GM03348 (cell line): ENCODE measurements at places on chromosomes 12 and 14.

DNA sequence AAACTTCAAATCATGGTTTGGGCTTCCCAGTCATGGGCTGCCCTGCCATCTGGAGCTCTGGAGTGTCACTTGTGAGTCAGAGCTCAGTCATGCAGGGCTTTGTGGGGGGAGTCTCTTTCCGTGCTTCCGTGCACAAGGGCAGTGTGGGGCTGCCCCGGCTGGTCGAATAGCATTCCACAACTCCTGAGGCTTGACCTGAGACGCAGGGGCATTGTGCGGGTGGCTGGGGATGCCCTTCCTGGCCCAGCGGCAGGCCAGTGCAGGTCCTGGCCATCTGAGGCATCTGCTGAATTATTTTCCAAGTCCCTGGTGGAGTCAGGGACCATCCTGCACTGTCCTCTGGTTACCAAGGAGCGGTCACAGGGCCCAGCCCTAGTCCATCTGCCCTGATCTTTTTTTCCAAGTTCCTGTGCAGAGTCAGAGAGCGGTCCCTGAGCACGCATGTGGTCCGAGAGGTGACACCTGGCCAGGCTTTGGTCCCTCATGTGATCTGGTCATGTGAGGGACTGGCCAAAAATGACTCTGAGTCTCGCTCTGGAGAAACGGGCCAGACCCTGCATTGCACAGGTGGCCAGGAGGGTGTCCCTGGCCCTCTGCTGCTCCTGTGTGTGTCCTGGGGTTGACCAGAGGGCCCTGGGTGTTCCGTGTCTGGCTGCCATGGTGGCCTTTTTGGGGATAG, 167.0 kb upstream of the ALG10B start:
- DNase-seq: no peak

GRCh38 chr14:75885829-75886228, 96.0 kb downstream of the TGFB3 start:
- DNase-seq: peak; percentile 62

DNA sequence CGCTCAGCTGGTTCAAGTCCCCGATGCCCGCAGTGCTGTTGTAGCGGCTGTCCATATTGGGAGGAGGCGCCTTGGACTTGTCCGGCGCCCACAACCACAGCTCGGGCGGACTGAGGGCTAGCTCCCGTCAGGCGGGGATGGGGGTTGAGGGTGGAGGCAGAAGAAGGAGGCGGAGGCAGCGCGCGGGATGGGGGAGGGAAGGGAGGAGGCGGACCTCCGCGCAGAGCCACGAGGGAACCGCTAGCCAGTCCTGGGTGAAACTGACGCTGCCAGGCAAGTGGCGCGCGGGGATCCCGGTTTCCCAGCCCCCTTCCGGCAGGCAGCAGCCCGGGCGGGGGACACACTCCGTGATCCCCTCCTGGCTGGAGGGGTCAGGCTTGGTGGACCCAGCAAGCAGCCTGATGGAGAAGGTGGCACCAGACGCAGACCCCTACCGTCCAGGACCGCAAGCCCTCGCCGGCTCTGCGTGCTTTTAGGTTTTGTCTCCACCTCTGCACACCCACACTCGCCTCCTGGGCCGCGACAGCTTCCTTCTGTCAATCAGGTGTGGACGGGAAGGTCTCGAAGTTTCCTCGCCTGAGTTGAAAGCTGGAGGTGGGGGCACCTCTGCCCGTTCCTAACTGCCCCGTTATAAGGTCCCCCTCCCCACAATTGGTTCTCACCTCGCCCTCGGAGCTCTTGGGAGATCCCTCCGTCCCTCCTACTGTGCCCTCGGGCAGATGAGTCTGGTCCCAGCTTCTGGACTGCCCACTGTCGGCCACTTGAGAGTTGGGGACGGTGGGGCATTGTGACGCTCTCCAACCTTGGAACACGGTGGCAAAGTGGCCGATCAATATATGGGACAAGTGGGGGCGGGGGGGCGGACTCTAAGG, at the start of gene CPNE8:
CPNE8 (minus strand) TSS at position 112 of the 872 bp plus-strand sequence; CDS start at position 55, 57 bp downstream.
- peak; percentile 41 for DNase-seq

DNA sequence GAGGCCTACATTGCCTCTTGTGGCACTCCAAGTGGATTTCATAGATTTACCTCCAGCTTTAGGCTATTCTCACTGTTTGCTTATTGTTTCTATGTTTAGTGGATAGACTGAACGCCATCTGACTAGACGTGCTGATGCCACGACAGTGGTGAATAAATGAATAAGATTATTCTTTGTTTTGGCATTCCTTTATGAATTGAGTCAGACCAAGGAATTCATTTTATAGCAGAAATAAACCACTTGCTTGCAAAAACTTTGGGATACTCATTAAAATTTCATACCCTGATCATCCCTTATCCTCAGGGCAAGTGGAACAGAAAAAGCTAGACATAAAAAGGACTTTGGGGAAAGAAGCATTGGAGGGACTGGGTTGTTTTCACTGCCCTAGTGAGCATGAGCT, 71.7 kb upstream of the FERMT2 start:
- peak; percentile 54 for DNase-seq

DNA sequence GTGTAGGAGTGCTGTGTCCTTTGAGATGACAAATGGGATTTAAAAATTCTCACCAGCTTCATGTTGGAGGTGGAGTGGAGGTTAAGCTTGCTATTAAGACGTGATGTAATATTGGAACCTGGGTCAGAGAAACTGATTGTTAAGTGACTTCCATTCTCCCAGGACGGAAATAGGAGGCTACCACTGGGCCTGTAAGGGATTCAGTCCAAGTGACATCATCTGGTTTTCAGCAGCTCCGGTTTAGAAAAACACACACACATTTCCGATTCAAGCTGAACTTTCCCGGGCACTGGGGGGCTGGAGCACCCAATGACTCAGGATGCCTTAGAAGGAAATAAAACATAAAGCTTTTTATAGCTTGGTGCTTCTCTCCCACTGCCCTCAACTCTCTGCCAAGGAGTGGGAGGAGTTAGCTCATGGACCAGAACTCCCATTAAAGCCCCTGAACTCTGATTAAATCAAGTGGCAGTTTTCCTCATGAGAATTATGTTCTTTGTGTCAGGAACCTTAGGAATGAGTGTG, 12.4 kb downstream of the CALM1 start:
- peak; percentile 83 for DNase-seq

GRCh38 chr14:73238424-73238852, 1.1 kb downstream of the PAPLN start:
- peak; percentile 78 for DNase-seq

GRCh38 chr12:19239616-19240234, 110.2 kb downstream of the PLEKHA5 start:
- DNase-seq: peak; percentile 44

GRCh38 chr12:52059582-52060497, 8.6 kb downstream of the NR4A1 start:
- no peak for DNase-seq

DNA sequence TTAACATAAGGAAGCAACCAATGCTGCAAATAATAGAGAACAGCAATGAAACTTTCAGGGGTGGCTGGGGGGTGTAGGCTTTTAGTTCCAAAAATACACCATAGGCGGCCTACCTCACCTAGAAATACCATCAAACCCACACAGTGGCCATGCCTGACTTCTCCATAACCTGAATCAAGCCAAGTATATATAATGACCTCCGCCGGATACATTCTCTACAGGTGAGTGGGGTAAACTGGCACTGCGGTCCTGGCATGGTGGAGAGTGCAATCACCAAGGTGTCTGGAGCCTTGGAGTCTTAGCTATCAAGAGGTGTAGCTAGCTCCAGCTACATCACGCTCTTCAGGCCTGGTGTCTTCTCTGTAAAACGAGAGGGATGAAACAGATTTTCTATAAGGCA, 1.2 kb downstream of the ZBTB25 start:
- DNase-seq: no peak

- DNase-seq: no peak
Observed at GRCh38 chr12:12025799-12026386, 44.8 kb upstream of the BCL2L14 start.

- DNase-seq: no peak
Observed at GRCh38 chr12:79302162-79302814, 388.5 kb downstream of the PAWR start.

DNA sequence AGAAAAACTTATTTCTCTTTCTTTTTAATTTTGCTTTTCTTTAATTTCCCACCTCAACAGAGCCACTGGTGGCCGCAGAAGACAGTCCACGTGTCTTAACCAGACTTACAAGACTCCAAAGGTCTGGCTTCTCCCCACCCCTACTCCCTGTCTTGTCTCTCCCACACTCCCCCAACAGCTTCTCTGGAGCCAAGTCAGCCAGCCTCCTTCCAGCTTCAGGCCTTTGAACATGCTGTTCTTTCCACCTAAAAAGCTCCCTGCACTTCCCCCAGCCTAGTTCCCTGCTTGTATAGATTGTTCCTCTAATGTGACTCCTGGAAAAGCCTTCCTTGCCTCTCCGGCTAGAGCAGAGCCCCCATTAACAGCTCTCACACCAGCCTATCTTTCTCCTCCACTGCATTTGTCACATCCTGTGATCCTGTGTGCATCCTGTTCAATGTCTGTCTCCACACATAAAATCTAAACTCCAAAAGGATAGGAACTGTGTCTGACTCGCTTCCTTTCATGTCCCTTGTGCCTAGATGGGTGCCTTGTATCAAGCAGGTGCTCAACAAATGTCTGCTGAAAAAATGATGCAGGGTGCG, 7.8 kb upstream of the DYNLL1 start:
- DNase-seq: no peak

DNA sequence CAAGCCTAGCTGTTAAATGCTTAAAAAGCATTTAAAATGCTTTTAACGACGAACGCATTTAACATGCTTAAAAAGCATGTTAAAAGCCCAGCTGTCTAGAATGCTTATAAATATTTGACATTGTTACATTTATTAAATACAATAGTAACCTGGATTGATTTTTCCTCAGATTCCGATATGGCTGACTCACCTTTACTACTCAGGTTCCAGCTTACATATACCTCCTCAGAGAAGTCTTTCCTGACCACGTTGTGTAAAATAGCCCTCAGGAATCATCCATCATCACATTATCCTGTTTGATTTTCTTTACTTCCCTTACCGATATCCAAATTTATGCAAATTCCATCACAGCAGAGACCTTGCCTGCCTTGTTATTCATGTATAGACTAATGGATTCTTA, 51.4 kb downstream of the SLC41A2 start:
- no peak for DNase-seq

- no peak for DNase-seq
Observed at GRCh38 chr14:75859746-75860145, 122.0 kb downstream of the TGFB3 start.

DNA sequence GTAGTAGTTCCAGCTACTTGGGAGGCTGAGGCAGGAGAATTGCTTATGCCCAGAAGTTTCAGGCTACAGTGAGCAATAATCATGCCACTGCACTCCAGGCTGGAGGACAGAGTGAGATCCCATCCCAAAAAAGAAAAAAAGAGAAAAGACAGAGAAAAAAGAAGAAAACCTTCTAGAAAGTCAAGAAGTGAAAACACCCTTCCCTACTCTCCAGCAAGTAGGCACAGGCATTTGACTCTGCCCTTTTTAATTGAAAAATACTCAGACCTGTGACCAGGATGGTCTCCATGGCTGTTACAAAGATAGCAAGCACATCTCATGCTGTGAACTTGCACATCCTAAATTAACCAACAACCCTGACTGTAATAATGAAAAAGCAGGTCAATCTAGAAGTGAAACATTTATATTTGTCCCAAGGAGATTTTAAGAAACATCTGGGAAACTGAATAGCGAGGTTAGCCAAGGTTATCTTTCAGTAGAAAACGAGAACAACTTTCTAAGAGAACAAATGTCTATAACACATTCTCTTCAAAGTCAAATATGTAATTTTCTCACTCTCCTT, 2.0 kb downstream of the TMTC1 start:
- no peak for DNase-seq

DNA sequence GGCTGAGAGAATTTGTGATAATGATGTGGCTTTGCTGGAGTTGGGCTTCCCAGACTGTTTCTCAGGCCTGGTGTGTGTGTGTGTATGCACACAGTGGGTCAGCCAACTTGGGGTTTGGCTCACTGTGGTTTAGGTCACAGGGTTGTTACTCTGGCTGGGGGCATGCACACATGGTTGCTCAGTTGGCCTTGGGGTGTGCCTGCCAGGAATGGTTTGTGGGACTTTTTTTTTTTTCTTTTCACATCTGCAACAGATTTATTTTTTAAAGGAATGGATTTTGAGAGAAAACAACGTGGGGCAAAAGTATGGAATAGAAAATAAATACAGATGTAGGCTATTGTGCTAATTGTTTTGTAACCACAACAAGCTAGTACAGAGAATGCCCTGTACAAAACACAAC, 25.0 kb upstream of the GTF2A1 start:
- peak; percentile 22 for DNase-seq

DNA sequence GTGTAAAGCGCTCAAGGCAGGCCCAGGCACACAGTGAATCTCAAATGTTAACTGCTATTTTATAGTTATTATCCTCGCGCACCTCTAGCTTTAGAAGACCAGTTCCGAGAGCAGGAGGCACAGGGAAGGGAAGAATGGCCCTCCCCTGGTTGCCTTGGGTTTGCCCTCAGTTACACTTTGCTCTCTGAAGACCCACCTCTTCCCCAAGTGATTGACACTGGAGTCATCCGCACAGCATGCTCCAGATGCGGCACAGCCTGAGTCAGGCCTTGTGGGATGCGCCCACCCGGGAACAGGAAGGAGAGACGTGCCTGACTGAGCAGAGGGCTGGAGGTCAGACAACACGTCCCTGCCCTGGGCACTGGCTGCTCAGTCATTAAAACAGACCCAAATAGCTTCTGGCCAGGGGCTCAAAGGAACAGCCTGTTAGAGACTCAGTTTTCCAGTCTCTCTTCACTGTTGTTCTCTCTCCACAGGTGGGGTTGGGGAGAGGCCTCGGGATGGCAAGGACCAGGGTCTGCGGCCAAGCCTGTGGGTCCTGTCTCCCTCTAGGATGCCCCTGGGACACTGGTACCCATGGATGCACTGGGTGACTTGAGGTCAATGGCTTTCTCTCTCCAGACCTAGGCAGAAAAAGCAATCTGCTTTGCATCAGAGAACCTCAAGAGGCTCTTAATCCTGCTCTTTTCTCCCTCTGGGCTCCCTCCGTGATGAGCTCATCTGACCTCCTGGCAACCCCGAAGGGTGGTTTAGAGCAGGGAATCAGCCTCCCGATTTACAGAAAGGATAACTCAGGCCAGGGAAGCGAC, 13.6 kb upstream of the MLXIP start:
- DNase-seq: peak; percentile 74

DNA sequence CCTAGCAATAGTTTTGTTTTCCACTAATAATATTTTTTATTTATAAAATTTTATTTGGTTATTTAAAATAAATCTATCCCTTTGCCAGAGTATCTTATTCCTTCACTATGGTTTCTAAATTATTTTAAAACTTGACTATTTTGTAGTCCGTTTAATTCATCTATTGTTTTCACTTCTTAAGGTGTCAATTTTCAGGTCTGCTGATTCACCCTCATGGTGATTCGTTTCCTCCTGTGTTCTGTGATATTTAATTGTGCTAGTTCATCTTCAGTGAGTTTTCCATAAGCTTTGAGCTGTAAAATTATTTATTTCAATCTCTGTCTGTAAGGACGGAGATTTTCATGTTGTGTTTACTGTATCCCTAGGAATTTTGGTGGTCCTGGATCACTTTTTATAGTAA, 70.6 kb downstream of the SNAPC1 start:
- DNase-seq: no peak

GRCh38 chr12:127445581-127446139, 821.3 kb upstream of the TMEM132C start:
- no peak for DNase-seq

- no peak for DNase-seq
Observed at GRCh38 chr14:23827100-23827892, 126.3 kb upstream of the DHRS4 start.

GRCh38 chr14:105060751-105061427, 4.3 kb downstream of the GPR132 start:
- DNase-seq: no peak
